Activated naive CD4-positive, alpha-beta T cell treated with Interleukin-2 at 50 U/mL for 16 hours (primary cell): ENCODE measurements at places on chromosomes 11 and 22.

DNA sequence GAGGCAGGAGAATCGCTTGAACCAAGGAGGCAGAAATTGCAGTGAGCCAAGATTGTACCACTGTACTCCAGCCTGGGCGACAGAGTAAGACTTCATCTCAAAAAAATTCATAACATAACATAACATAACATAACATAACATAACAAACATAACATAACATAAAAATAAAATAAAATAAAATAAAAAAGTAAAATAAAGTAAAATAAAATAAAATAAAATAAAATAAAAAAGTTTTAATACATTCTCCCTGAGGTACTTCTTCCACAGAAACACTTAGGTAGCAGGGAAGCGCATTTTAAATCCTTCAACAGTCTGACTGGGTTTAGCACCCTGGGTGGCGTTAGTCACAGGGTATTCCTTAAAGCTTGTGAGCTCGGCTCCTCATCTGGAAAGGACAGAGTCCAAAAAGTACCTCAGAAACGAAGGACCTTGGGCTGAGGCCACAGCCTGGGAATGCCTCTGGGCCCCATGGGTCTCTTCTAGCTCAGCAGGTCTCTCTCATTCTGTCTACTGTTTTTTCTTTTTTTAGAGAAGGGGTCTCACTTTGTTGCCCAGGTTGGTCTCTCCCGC, 41.7 kb downstream of the MICAL3 start:
- no peak for DNase-seq

DNA sequence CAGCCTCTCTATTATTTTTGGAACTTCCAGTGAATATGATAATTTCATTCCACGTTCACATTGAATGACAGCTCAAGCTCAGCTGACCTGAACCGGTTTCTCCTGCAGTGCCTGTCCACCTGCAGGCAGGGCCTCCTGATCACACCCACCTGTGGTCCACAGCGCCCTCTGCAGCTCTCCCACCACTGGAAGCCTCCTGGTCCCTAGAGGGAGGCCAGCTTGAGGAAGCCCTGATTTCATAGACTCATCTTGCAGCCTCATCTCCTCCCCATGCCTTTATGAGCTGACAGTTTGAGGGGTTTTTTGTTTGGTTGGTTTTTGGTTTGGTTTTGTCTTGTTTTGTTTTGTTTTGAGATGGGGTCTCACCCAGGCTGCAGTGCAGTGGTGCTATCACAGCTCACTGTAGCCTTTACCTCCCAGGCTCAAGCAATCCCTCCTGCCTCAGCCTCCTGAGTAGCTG, 29.9 kb upstream of the MALAT1 start:
- DNase-seq, result peak; percentile 55

GRCh38 chr11:72432347-72433287, 1.7 kb downstream of the CLPB start:
- DNase-seq, result no peak

DNA sequence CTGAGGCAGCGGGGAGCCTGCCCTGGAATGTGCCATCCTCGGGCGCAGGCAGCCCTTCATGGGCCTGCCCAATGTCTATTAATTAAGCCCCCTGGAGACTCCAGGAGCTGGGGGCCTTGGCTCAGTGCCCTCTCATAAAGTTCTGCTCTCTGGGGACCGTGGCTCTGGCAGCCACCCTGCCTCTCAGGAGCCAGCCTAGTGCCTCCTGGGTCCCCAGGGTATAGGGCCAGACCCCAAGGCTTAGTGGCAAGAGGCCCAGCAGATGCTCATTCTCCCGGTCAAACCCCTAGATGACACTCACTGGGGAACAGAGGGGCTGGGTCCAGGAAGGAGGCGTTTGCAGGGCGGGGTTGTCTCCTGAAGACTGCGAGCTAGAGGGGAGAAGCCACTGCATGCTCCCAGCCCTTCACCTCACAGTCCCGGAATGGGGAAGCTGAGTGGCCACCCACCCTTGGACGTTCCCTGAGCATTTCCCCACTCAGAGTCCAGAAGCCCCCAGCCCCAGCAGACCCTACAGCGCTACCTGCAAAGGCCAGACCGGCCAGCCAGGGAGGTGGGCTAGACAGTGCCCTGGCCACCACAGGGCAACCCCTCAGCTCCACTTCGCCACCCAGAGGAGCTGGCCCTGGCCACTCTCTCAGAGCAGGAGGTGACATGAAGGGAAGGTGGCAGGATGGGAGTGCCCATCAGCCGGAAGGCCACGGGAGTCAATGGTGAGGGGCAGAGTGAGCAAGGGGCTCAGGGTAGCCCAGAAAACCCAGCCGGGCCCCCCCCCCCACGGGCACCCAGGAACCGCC, 83.0 kb downstream of the CDKN1C start:
- DNase-seq, result no peak

DNA sequence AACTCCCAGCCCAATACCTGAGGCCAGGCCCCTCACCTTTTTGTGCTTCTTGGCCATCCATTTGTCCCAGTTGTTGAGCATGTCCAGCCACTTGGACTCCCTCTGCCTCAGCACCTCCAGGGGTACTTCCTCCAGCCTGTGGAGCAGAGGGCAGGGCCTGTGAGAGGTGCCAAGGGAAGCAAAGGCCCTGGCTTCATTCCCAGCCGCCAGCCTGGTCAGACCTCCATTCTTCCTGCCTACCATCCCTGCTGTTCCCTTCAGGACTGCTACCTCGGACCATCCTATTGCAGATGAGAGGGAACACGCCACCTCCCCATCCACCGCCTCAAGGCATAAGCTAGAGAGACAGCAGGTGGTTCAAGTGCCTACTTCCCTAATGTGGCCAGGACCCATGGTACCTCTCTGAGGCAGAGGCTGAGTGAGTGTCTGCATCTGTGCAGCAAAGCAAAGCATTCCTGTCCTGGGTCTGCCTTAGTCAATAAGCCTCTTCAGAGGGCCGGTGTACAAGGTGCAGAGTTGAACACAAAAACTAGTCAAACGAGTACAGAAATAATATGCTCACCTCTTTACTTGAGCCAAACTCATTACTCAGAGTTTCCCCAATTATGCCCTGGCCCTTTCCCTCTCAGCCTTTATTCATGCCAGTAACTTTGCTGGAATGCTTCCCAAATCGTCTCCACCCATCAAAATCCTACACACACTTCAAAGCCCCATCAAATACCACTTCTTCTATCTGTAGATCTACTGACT, 15.4 kb upstream of the CASTOR1 start:
- no peak for DNase-seq

GRCh38 chr11:3990406-3990805, 104.2 kb upstream of the RRM1 start:
- no peak for DNase-seq

GRCh38 chr11:128970598-128971190, 28.0 kb upstream of the TP53AIP1 start:
- no peak for DNase-seq

GRCh38 chr11:117930668-117931330, 1.6 kb upstream of the TMPRSS13 start:
- no peak for DNase-seq
